ENCODE measurements at places on chromosomes 16 and 17.
A peak's percentile ranks its signal among the peaks of the same experiment; 100 is the strongest.

DNA sequence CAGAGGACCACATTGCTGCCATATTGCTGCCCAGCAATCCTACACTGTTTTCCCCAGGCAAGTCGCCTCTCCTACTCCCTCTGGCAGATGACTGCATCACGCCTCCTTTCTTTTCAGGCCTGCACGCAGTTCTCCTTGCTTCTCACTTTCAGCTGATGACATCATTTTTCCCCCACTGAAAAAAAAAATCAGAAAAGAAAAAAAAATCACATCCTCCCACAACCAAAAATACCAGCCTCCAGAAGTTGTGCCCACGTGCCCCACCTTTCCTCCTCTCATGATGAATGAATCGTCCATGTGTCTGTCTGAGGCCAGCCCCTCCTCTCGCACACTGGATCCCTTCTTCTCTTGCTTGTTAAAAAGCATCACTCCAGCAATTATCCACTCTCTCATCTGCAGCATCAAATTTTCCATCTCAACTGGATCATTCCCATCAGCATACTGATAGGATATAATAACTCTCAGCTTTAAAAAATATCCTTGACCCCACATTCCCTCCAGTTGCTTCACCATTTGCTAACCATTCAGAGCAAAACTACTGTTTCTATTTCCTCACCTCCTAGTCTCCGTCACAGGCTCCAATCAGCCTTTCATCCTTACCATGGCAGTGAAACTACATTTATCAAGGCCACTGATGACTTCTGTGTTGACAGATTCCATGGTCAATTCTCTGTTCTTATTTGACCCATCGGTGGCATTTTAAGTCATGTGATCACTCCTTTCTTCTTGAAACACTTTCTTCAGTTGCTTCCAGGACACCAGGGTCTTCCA is 30.1 kb upstream of the DYNLL2 start:
- DNase-seq, result peak; percentile 24

GRCh38 chr17:50605429-50605828 is 29.3 kb upstream of the ABCC3 start:
- DNase-seq, result no peak

DNA sequence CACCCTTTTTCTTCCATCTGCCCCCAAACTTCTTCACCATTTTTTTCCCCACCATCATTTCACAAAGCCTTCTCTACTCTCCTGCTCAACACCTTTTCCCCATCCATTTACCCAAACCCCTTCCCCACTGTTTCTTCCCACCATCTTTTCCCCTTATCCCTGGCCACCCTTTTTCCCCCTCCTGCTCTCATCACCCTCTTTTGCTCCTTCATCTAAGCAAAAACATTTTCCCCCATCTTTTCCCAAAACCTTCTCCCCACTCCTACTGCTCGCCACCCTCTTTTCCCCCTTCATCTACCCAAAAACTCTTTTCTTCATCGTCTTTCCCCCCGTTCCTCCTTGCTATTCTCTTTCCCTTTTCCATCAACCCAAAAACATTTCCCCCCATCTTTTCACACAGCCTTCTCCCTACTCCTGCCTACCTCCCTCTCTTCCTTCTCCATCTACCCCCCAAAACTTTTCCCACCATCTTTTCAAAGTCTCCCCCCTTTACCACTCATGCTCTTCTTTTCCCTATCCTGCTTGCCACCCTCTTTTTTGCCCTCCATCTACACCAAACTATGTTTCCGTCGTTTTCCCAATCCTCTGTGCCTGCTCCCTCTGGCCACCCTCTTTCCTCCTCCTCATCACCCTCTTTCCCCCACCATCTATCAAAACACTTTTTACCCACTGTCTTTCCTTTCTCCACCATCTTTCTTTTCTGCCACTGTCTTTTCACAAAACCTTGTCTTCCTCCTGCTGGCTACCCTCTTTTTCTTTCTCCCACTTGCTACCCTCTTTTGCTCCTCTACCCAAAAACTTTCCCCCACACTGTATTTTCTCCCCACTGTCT is 205.8 kb upstream of the WSB1 start:
- no peak for DNase-seq

- peak; percentile 55 for DNase-seq
These were observed 13.0 kb downstream of the SARM1 start for GRCh38 chr17:28384281-28385036.
